Cortex of kidney (tissue), 1 donor: ENCODE measurements at places on chromosomes 1 and 21.

DNA sequence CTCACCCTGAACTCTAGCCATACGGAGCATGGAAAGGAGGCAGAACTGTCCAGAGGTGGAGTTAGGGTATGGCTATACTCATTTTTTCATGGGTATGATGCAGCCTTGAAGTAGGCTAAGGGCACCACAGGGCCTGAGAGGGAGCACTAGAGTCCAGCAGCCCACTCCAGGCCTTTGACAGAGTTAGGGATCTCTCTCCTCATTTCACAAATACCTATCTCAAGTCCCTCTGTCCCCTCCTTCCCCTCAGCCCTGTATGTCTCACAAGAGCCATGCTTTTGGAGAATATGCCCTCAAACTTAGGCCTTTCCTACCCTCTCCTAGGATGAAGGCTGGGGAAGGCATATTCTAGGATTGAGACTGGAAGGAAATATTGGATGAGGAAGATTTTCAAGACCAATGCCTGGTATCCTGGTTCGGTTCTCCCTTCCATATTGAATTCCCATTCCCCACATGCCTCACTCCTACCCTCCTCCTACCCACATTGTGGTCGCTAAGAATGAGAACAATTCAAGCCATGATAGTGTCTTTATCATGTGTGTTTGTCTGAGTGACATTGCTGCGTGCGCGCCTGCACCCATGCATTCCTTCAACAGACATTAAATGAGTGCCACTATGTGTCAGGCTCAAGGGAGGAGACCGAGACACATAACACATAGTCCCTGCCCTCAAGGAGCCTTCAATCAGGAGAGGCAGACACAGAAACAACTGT lies 2.6 kb upstream of the NECTIN4 start:
- no peak for DNase-seq

DNA sequence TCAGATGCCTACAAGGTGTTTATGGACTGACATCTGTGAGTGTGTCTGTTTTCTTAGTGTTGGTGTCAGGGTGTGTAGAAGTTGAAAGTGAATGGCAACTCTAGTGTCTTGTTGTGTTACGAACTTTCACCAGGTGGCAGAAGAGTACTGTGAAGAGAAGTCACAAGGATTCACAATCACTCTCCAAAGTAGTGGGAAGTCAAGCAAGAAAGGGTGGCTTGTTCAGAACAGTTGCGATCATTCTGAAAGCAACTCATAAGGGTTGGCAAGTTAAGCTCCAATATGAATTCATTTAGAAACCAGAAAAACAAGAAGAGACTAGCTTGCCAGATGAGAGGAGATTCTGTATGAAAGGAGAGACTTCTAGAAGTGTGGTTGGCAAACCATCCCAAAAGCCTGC lies 86.1 kb downstream of the FASLG start:
- DNase-seq: no peak

GRCh38 chr1:60136395-60136794 lies 62.8 kb upstream of the C1orf87 start:
- DNase-seq: no peak

- no peak for DNase-seq
These were observed 64.2 kb downstream of the PIK3CD start for GRCh38 chr1:9715536-9716226.

GRCh38 chr1:87787551-87787950 lies 458.9 kb downstream of the LMO4 start:
- DNase-seq: no peak

GRCh38 chr21:37071561-37072273 lies 1.2 kb downstream of the PIGP start:
- DNase-seq: no peak

DNA sequence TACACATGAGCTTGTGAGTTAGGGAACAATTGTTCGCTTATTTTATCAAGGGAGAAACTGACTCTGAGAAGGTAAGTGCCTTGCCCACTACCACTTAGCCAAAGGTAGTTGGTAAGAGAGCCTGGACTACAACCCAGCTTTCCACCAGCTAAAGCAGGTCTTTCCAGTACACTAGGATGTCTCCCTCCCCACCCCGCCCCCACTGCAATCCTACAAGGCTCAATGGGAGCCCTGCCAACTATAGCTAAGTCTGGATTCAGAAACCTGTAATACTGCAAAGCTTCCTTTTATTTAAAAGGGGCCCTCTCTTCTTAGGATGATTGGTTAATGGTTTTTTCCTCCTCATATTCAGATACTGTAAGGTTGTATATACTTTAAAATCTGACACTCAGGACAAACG lies 102.0 kb upstream of the C8B start:
- DNase-seq: no peak

DNA sequence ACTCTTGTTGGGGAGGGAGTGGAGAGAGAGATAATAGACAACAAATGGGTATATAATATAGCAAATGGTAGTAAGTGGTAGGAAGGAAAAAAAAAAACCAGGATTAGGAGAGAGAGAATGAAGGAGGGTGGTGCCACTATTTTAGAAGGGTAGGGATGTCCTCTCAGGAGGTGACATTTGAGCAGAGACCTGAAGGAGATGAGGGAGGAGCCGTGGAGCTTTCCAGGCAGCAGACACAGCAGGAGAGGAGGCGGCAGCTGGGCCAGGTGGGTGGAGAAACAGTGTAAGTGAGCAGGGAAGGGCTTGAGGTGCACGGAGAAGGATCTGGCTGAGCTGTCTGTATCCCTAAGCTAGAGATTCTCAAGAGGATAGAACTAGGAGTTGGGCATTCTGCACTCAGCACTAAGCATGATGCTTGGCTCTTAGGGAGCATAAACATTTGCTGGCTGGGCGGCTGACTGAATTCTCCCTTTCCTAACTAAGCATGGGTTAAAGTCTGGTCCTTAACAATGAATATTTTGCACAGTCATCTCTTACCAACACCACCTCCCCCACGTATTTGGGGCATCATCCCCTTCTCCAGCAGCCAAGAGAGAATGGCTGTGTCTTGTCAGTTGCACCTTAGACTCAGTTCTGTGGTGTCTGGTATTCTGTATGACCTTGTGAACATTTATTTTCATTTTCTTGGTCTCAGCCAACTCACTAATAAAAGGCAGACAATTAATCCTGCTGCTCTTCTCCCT lies 27.6 kb upstream of the SARS1 start:
- DNase-seq: no peak

GRCh38 chr1:68010090-68010489 lies 40.3 kb downstream of the DIRAS3 start:
- DNase-seq: no peak
